ENCODE measurements at places on chromosomes 5 and 9. TPM values are rescaled to one million over a fixed set of nuclear protein-coding genes. Genes with fewer than 3 reads are reported as not detected.

The CDC25C gene
- total RNA-seq: 19.9 TPM

The MARCHF6 gene
- 114 TPM for total RNA-seq

GRCh38 chr5:163496286-163496685, 9.1 kb upstream of the MAT2B start:
- no peak for DNase-seq

The SHISAL2B gene
- total RNA-seq: 5.0 TPM

DNA sequence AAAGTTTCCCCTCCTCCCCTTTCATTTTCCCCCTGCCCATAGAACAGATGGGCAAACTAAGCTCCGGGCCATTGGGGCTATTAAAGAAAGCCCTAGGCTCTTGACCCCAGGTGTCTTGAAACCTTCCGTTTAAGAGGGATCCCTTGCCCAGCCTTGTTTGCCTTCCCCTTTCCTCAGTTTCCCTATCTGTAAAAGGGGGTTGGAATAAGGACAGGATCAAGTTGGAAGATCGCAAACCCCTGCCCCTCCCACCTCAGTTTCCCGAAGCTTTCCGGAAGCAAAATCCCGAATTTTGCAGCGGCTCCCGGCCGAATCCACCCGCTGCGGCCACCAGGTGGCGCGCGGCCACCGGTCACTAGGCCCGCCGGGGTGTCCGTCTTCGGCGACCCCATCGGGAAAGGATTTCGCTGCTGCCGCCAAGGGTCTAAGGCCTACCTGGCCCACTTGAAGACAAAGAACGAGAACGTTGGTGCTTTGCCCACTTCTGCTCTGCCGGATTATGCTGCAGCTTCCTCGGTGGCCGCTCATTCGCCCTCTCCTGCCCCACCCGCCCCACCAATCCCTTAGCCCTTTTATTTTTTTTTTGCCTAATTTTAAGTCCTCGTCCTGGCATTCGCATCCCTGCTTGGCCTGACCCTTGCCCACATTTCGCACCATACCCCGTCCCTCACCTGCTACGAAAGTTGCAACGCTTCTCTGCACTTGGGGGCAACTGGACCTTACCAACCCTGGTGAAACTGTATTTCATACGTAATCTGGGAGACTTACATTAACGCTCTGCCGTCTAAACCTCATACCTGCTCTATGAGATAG, 962 bp upstream of the NR6A1 start:
- DNase-seq: peak; percentile 88

GRCh38 chr9:131864531-131864930, 124.7 kb upstream of the RAPGEF1 start:
- no peak for DNase-seq

- DNase-seq: peak; percentile 73
Observed at GRCh38 chr9:121651295-121652020, at the start of gene DAB2IP. Gene DAB2IP (plus strand): TSS chr9:121651634. CDS start chr9:121651776, 142 bp downstream.

- DNase-seq: no peak
Observed at GRCh38 chr5:64666078-64666477, 24.2 kb upstream of the SHISAL2B start.
